ENCODE measurements at places on chromosomes 5 and 9.

DNA sequence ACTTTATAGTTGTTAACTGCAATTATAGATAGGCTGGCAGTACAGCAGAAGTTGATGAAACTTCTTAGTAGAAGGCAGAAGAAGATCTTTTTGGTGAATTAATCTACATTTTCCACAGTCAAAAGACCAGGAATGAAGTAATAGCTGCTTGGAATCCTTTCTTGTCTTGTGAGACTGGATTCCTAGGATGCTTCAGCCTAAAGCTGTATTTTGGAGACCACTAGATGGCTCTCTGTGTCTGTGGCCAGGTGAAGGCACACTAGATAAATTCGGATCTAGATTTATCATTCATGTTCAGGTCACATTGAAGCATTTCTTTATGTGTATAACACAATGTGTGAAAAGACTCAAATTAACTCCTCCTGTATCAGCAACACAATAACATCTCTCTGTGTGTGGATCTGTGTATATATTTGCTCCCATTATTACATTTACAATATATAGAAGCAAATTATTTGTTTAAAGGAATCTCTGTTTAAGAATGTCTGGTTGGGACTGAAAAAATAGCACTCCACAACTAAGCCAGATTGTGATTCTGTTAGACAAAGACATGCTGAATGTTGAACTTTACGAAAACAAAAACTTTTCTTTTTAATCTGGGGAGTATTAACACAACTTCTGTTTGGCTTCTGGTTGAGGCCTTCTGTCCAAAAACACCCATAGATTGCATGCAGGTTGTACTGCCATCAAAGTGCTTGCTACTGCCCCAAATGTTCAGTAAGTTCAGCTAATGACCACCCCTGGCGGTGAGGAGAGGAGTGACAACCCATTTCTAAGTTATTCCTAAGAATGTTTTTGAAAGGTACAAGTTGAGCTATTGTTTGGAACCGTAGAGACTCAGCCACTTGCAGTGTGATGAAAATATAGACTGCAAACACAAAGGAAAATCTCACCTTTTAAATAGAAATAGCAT lies 10.6 kb downstream of the GRIN3A start:
- peak; percentile 6 for DNase-seq

- DNase-seq = no peak
These were observed 76.6 kb downstream of the ZNF618 start for GRCh38 chr9:113952676-113953075.

DNA sequence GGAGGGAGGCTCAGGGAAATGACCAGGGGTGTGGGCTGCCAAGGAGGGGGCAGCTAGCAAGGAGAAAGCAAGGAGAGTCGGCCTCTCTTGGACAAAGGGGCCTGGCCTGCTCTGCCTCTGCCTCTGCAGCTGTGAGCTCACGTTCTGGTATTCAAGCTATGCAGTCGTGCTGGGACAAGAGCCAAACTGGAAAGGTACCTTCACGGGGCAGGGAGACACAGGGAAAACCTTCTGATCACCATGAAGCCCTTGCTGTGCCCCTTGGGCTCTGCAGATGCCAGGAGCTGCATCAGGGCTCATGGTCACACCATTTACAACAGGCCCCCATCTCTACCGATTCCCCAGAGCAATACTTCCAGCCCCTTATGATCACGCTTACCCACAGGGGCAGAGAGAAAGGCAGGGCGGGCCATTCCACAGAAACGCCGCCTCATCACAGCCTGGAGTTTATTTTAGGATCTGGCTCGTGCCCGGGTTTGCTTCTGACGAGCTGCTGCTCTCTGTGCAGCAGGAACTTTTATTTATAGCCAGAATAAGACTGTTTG lies 63.2 kb downstream of the PRRT1B start:
- no peak for DNase-seq

DNA sequence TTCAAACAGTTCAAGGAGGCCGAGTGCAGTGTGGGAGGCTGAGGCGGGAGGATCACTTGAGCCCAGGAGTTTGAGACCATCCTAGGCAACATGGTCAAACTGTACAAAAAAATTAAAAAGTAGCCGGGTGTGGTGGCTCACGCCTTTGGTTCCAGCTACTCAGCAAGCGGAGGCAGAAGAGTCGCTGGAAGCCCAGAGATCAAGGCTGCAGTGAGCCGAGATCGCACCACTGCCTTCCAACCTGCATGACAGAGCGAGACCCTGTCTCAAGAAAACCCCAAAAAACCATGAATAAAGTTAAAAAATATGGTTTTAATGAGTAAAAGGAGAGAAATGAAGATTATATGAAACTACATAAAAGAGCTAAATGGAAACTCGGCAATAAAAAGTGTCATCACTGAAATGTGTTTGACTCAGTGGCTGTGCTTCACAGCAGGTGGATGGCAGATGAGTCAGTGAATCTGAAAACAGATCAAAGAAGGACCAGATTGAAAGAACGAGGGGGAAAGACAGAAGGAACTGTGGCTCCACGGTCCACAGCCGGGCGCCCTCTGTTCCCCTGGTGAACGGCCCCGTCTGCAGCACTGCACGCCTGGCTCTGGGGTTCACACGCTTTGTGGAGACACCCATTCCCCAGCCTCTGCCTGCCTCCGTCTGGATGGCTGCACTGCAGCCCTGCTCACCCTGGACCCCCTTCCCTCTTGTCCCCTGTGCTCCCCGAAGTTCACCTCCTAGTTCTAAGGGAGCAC lies 25.1 kb downstream of the EXD3 start:
- DNase-seq = no peak

DNA sequence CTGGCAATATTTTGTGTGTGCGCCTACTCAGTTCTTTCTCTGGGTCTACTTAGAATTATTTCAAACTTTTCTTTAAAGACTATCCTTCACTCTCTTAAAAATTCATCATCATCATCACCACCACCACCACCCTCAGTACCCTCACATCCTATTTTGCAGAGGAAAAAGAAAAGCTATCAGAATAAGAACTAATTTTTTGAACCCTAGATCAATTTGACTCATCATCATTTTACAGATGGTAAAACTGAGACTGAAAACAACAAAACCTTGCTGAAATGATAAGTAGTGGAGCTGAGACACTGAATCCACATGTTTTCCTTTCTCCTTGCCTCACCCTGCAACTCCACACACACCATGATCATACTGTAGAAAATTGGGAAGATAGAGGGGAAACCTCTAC lies 119.3 kb downstream of the SSBP2 start:
- no peak for DNase-seq

GRCh38 chr5:91307048-91307447 lies 76.1 kb downstream of the ARRDC3 start:
- no peak for DNase-seq

DNA sequence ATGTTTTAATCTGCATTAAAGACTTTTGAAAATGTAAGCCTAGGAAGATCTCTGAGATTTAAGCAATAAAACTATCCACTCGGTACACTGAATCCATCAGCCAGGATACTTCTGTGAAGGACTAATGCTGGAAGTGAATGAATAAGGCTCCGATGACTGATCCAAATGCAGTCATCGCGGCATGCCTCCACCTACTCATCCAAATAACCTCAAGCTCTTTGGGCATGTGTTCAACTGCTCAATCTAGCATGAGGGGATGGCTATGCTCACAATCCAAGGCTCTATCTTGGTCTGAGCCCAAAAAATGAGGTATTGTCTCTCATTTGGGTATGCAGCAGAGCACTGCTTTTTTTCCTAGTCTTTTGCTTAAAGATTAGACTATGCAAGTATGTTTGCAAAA lies 19.2 kb downstream of the MARCHF3 start:
- DNase-seq = no peak

GRCh38 chr5:73796164-73797131 lies 170.5 kb downstream of the ARHGEF28 start:
- DNase-seq = no peak

DNA sequence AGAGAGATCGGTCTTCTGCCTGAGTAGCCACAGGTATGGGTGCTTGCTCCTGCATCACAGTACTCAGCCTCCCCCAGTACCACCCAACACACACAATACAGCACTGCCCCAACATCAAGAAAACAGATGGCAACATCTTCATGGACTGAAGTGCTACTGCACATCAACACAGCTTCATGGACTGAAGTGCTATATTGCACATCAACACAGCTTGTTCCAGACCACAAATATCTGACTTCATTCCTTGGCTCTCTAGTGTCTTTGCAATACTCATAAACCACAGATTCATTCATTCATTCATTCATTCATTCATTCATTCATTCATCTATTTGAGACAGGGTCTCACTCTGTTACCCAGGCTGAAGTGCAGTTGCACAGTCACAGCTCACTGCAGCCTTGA lies 31.1 kb upstream of the PCA3 start:
- no peak for DNase-seq

DNA sequence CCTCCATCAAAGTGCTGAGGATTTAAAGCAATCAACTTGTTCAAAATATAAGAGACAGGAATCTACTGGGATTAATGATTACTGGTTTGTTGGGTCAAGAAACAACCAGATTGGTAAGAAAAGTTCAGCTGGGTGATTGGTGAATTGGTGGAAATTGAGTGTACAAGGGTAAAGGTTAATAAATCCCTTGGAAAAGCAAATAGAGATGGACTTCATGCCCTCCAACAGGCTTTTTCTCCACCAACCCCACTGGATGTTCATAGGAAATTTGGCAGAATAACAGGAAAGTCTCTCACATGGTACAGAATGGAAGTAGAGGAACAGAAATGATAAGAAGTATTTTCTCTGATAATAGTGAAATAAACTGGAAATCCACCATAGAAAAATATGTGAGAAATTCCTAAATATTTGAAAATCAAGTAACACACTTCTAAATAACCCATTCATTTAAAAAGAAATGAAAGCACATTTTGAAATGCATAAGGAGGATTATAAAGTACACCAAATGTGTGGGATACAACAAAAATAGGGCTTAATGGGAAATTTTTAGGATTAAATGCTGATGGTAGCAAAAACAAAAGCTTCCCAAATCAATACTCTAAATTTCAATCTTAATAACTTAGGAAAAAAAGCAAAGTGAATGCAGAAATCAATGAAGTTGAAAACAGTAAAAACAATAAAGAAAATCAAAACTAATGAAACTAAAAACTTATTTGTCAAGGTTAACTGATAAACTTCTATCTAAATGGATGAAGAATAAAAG lies 426.2 kb downstream of the HTR1A start:
- DNase-seq = no peak

DNA sequence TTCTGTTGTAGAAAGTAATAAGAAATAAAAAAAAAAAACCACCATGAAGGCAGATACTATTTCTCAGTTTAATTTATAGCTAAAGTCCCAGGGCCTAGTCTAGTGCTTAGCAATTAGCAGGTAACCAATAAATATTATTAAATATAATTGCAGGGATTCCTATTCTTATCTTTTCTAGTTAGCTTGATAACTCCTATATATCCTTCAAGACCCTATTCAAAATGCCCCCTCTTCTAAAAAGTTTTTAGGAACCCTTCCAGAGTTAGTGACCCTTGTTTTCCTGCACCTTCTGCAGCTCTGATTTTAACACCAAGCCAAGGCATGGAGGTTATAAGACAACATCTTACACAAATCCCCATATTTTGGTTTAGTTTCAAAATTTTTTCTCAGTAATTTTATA lies 24.6 kb upstream of the ALDH1B1 start:
- DNase-seq = no peak

GRCh38 chr5:62794456-62794855 lies 215.8 kb downstream of the LRRC70 start:
- no peak for DNase-seq

DNA sequence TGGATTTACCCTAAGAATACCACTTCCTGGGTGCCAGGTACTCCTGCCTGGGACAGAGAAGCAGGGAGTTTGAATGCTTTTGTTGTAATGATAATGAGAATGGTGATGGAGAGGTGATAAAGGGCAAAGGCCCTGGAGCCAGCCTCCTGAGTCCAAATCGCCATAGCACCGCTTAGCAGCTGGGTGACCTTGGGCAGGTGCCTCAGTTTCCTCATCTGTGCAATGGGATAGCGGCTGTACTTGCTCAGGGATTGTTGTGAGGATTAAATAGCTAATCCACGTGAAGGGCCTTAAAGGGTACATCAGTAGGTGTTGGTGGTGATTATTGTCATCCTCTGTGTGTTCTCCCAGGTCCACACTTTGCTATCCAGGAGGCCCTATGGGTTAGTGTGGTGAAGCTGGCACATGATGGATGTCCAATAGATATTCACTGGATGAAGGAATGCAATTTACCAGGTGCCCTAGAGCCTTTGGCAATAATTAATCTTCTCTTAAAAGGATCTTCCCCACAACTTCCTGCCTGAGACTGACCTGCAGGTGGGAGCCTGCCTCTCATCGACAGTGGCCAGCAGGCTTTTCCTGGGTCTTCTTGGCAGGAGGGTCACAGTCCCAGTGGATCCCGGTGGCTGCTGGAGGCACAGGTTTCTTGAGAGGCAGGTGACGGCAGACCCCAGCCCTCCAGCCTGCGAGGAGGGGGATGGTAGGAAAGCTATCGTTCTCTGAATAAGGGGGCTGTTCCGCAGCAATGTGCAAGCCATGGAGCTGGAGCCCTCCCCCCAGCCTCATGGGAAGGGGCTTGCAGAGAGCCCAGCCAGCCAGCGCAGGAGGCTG lies 160.2 kb downstream of the MACROH2A1 start:
- no peak for DNase-seq

DNA sequence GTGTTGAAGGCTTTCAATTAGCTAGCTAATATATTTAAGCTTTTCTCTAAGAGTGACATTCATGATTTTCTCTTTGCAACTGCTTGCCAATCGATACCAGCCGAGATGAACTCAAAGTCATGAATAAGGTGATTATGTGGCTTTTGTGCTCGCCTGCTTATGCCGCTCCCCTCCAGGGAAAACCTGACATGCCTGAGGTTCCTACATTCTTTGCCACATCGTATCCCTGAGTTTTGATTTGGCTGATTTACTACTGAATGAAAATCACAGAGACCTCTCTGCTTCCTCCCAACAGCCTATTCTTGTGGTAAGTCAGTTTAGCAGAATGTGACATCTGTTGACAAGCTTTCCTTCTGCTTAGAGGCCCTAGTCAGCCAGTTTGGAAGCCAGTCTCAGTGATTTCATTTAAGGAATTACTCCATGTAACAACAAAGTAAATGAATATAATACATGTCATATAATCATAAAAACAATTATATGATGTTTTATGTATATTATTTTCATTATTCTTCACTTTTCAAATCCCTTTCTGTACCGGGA lies 513.4 kb downstream of the CSNK1G3 start:
- no peak for DNase-seq

DNA sequence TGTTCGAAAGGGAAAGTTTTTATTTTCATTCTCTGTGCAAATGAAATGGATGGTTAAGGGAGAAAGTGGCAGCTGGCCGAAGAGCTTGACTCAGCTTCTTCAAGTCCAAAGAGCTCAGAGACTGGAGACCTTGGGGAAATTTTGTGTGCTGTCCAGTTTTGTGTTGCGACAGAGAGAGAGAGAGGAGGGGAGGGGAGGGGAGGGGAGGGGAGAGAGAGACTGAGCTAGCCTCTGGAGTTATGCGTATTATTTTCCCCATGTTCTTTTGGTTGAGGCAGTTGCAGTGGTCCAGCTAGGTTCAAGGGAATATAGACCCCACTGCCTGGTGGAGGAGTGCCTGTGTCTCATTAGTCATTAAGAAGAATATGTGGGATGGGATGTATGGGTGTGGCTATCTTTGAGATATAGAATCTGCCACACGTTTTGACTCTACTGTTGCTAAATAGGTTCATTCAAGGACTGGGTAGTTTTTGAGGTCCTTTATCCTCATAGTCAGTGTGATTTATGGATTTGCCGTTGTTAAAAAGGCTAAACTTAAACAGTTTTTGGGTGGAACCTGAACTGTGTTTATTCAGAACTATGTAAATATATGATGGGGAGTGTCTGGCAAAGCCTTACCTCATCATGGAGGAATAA lies 69.7 kb downstream of the ARHGAP26 start:
- no peak for DNase-seq
